Lung (tissue), 17 donors: ENCODE measurements at places on chromosomes 1 and 21.

DNA sequence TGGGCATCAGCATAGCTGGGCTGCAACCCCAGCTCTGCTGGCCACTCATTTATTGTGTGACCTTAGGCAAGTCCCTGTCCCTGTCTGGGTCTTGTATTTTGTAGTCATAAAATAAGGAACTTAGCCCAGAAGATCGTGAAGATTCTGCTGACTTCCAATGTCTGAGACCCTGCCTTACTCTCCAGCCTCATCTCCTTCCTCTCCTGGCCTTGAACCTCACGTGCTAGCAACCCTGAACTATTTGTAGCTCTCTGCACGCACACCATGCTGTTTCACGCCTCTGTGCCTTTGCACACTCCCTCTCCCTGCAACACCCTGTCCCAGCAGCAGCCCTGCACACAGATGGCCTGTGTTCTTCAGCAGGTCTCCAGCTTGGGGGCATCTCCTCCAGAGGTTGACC is 121.1 kb downstream of the LACTBL1 start:
- H3K4me3 ChIP-seq: no peak overlapping the region
- H3K27me3 ChIP-seq: no peaks in the 10 kb centered on the region
- H3K27ac ChIP-seq: no peak overlapping the region
- H3K36me3 ChIP-seq: no peaks in the 10 kb centered on the region

- no peaks in the 10 kb centered on the region for H3K27me3 ChIP-seq
- DNase-seq: peak; percentile 65
- peak overlapping the region; percentile 42 for H3K4me3 ChIP-seq
- H3K36me3 ChIP-seq: peaks cover 16% of the 10 kb centered on the region
- H3K27ac ChIP-seq: peak overlapping the region; percentile 59
- H3K4me1 ChIP-seq: peaks cover 10% of the 10 kb centered on the region
Measured at GRCh38 chr1:43979528-43980254, 681 bp downstream of the B4GALT2 start.

DNA sequence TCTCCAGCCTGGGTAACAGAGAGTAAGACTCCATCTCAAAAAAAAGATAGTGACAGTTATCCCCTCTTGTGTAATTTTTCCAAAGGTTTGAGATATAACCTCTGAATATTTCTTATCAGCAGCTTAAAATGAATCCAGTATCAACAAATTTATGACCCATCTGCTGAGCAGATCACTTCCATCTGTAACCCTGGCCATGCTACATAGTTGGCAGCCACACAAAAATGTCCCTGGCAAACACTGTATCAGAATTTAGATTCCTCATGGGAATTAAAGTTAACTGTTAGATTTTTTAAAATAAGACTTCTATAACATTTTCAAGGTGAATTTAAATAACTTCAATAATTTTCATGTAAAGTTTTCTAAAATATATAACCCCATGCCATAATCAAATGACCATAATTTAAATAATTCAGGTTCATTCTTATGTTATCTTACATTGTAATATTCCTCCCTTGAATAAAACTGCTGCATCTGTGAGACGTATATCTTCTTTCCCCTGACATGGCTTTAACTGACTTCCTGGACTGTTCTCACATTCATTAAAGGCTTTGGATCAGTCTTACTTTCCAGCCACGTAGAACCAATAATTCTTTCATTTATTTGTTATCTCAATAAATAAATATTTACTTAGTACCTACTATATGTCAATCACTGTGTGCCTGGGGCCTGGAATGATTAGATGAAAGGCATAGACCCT is 5.3 kb upstream of the PRPF38B start:
- H3K36me3 ChIP-seq: no peaks in the 10 kb centered on the region
- peaks cover 8% of the 10 kb centered on the region for H3K4me1 ChIP-seq
- H3K27me3 ChIP-seq: no peaks in the 10 kb centered on the region
- peak; percentile 39 for DNase-seq
- H3K27ac ChIP-seq: no peak overlapping the region

DNA sequence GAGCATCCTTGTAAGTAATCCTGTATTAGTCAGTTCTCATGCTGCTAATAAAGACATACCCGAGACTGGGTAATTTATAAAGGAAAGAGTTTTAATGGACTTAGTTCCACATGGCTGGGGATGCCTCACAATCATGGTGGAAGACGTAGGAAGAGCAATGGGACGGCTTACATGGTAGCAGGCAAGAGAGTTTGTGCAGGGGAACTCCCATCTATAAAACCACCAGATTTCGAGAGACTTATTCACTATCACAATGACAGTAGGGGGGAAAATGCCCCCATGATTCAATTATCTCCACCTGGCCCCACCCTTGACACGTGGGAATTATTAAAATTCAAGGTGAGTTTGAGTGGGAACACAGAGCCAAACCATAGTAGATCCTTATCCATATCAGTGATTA is 124.7 kb downstream of the HIVEP3 start:
- no peaks in the 10 kb centered on the region for H3K4me1 ChIP-seq
- DNase-seq: no peak
- H3K4me3 ChIP-seq: no peak overlapping the region

DNA sequence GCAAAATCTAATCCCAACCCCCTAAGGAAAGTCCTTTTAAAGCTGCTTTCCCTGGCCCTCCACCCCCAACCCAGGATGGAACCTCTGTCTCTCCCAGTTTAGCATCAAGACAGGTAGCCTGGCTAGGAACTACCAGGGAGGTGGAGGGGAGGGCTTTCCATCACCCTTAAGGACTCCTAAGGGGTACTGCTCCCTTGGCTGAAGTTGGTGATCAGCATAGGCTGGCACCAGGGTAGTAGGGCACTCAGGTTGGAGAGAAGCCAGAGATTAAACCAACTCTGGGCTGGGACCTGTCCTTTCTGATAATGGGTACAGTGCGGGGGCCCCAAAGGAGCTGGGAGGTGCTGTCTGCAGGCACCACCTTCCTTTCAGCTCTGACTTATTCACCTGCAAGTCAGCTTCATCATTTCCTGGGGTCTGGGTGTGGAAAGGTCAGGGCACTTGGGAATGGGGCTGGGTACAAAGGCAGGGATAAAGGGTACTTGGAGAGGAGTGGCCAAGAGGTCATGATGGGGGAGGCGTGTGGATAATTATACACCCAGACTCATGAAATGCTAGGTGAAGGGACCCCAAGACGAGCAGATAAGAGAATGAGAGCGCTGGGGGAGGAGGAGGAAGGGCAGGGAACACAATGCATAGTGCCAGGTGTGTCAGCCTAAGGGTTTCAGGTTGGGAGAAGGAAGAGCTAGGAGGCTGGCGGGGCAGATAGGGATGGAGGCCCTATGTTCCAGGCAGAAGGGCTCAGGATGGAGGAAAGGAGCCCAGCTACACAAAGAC is 1.2 kb downstream of the ARHGEF2 start:
- H3K27me3 ChIP-seq: no peaks in the 10 kb centered on the region
- peak overlapping the region; percentile 89 for H3K27ac ChIP-seq
- H3K4me1 ChIP-seq: peaks cover 41% of the 10 kb centered on the region
- H3K36me3 ChIP-seq: no peaks in the 10 kb centered on the region

- no peak within 1 kb of the TSS for H3K27ac ChIP-seq
- no peaks in the 10 kb centered on the region for H3K27me3 ChIP-seq
- no peak within 1 kb of the TSS for H3K4me3 ChIP-seq
Measured at GRCh38 chr1:197268012-197268411, at the start of gene CRB1. Gene CRB1, plus strand, starts transcription at chr1:197268252. Its CDS starts 161 bp downstream, at chr1:197268413.

DNA sequence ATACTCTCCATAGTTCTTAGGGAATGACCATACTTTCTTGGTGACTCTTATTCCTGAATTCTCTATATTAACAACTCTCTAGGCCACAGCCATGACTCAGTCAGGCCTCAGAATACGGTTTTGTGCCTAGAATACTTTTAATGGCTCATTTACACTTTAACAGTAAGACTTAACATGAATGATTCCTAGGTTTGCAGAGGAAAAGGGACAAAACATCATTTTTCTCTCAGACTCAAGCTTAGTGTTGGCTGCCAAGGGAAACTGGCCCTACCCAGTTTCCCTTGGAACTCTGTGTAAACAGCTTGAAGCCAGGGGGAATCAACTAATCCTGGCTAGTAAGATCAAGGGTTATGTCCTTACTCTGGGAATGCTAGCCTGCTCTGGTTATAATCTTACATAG is 164.9 kb upstream of the PKN2 start:
- H3K4me1 ChIP-seq: peaks cover 59% of the 10 kb centered on the region
- no peak overlapping the region for H3K27ac ChIP-seq
- peak; percentile 91 for DNase-seq
- H3K4me3 ChIP-seq: no peak overlapping the region
- no peaks in the 10 kb centered on the region for H3K36me3 ChIP-seq
- no peaks in the 10 kb centered on the region for H3K27me3 ChIP-seq

GRCh38 chr1:51165540-51165939 is 63.5 kb downstream of the C1orf185 start:
- no peaks in the 10 kb centered on the region for H3K36me3 ChIP-seq
- H3K27me3 ChIP-seq: no peaks in the 10 kb centered on the region
- DNase-seq: no peak
- no peak overlapping the region for H3K27ac ChIP-seq
- no peak overlapping the region for H3K4me3 ChIP-seq

DNA sequence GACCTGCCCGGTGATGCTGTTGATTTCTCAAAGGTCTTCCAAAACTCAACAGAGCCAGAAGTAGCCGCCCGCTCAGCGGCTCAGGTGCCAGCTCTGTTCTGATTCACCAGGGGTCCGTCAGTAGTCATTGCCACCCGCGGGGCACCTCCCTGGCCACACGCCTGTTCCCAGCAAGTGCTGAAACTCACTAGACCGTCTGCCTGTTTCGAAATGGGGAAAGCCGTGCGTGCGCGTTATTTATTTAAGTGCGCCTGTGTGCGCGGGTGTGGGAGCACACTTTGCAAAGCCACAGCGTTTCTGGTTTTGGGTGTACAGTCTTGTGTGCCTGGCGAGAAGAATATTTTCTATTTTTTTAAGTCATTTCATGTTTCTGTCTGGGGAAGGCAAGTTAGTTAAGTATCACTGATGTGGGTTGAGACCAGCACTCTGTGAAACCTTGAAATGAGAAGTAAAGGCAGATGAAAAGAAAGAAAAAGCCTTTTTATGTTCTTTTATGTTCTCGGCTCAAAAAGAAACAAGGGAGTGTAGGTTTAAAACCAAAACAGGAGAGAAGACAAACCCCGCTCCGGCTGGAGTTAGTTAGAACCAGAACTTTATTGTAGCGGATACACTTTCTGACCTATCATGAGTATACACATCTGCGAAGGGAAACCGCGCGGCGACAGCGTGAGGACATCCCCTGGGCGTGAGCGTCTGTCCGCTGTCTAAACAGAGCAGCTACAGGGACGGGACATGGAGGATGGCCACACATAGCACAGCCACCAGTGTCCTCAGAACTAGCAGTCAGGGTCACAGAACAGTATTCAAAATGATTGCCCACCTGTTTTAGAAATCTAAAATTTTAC is 77.1 kb downstream of the PIK3CD start:
- no peak overlapping the region for H3K4me3 ChIP-seq
- DNase-seq: no peak
- H3K36me3 ChIP-seq: peaks cover 21% of the 10 kb centered on the region
- no peaks in the 10 kb centered on the region for H3K4me1 ChIP-seq
- H3K27me3 ChIP-seq: no peaks in the 10 kb centered on the region

DNA sequence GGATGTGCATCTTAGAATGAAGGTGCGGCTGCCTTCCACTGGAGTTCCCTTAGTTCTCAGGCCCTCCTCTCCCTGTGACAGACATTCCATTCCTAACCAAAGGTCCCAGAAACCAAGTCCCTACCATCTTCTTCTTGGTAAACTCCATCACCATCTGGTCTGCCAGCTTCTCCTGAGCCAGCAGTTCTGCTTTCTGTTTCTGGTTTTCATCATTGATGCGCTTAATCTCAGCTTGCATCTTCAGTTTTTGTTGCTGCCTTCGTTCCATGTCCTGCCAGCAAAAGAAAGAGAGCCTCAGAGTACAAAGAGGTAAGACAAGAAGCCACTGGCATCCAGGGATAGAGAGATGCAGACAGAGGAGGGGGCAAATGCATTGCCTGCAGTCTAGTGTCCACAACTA is 18.0 kb upstream of the VSIG8 start:
- H3K27ac ChIP-seq: no peak overlapping the region
- no peak overlapping the region for H3K4me3 ChIP-seq
- no peaks in the 10 kb centered on the region for H3K27me3 ChIP-seq
- H3K36me3 ChIP-seq: no peaks in the 10 kb centered on the region

DNA sequence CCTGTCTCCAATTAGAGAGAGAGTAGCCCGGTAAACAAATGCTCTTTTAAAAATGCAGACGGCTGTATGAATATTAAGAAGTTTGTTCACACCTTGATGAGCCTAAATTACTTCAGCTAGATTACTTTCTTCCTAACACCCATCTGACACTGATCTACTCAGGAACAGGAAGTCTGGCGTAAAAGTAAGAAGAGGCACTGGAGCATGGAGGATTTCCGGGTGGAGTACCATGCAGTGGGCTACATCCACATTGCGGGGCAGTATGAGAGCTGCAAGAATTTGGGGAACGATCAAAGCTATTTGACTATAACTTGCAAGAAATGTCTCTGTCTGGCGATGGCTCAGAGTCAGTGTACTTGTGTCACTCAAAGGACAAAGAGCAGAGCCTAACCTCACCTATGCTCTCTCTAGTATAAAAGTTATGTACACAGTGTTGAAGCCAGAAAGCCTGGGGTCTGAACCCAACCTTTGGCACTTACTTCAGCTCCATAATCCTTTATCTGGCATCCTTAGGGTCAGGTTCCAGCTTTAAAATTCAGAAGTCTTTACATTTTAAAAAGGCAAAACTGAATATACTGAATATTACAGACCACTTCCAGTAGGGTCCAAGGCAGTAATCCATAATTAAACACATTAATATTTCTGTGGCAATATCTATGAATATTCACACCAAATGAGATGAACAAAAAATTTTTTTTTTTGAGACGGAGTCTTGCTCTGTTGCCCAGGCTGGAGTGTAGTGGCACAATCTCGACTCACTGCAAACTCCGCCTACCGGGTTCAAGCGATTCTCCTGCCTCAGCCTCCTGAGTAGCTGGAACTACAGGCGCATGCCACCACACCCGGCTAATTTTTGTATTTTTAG is 7.9 kb upstream of the GNPAT start:
- H3K27me3 ChIP-seq: no peaks in the 10 kb centered on the region
- peaks cover 9% of the 10 kb centered on the region for H3K36me3 ChIP-seq
- no peak overlapping the region for H3K4me3 ChIP-seq
- H3K27ac ChIP-seq: no peak overlapping the region
- H3K4me1 ChIP-seq: no peaks in the 10 kb centered on the region
- DNase-seq: no peak

GRCh38 chr1:16184557-16185303 is 27.7 kb downstream of the ARHGEF19 start:
- no peaks in the 10 kb centered on the region for H3K27me3 ChIP-seq
- no peak overlapping the region for H3K4me3 ChIP-seq
- H3K4me1 ChIP-seq: peaks cover 6% of the 10 kb centered on the region

DNA sequence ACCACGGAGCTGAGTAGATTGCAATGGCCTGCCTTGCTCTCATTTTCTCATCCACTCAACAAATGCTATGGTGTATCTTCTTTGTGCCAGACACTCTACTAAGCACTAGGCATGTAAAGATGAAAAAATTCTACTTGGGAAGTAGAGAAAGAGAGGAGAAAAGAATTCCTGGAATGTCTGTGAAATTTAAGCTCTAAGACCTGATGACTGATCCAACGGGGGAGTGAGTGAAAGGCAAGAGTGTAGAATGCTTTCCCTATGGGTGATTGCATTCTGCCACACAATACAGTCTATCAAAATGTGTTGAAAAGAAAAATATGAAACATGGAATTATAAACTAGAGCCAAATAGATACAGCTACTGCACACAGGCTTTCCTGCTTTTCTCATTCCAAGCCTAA is 82.3 kb downstream of the CYYR1 start:
- no peaks in the 10 kb centered on the region for H3K27me3 ChIP-seq
- H3K27ac ChIP-seq: no peak overlapping the region
- no peak for DNase-seq
- H3K4me1 ChIP-seq: no peaks in the 10 kb centered on the region
- H3K36me3 ChIP-seq: peaks cover 11% of the 10 kb centered on the region
